Thyroid gland (tissue), 4 donors: ENCODE measurements at places on chromosomes 16 and 17. TPM values are rescaled to one million over a fixed set of nuclear protein-coding genes. Genes with fewer than 3 reads are reported as not detected.

The CCL1 gene
- total RNA-seq = not detected

The AGRP gene
- not detected for total RNA-seq

- H3K4me1 ChIP-seq = no peaks in the 10 kb centered on the region
- H3K27ac ChIP-seq = no peak overlapping the region
- no peaks in the 10 kb centered on the region for H3K27me3 ChIP-seq
- no peak for DNase-seq
- no peaks in the 10 kb centered on the region for H3K36me3 ChIP-seq
- no peak overlapping the region for H3K4me3 ChIP-seq
Measured at GRCh38 chr16:87046235-87046634, 271.0 kb downstream of the C16orf95 start.

The SSTR5 gene
- total RNA-seq = not detected

The BICDL2 gene
- 7.3 TPM for total RNA-seq

The FGF11 gene
- total RNA-seq = 12.1 TPM

DNA sequence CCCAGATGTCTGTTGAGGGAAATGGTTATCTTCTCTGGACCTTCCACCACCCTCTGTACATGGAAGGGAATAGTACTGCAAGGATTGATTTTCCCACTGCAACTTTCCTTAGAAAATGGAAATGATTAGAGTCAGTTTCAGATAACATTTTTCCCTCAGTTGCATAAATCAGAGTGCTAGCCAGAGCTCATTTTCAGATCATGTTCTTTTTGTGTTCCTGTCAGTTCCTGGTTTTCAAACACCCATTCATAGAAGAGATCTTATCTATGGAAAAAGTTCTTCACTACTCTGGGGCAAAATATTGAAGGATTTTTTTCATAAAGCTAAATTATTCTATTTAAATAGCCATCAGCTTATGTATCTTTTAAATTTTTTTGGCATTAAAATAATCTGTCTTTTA, 11.7 kb upstream of the COX10 start:
- H3K27ac ChIP-seq = no peak overlapping the region
- no peaks in the 10 kb centered on the region for H3K4me1 ChIP-seq
- H3K27me3 ChIP-seq = no peaks in the 10 kb centered on the region
- no peaks in the 10 kb centered on the region for H3K36me3 ChIP-seq
- DNase-seq = no peak

GRCh38 chr16:55061126-55061525, 130.5 kb downstream of the IRX5 start:
- H3K27ac ChIP-seq = no peak overlapping the region
- H3K4me1 ChIP-seq = no peaks in the 10 kb centered on the region
- no peak overlapping the region for H3K4me3 ChIP-seq
- DNase-seq = no peak
- H3K27me3 ChIP-seq = peaks cover 4% of the 10 kb centered on the region

- no peak overlapping the region for H3K27ac ChIP-seq
- DNase-seq = no peak
- H3K36me3 ChIP-seq = no peaks in the 10 kb centered on the region
- no peaks in the 10 kb centered on the region for H3K27me3 ChIP-seq
- H3K4me3 ChIP-seq = no peak overlapping the region
Measured at GRCh38 chr17:76940738-76941350, 72.6 kb downstream of the MGAT5B start.

DNA sequence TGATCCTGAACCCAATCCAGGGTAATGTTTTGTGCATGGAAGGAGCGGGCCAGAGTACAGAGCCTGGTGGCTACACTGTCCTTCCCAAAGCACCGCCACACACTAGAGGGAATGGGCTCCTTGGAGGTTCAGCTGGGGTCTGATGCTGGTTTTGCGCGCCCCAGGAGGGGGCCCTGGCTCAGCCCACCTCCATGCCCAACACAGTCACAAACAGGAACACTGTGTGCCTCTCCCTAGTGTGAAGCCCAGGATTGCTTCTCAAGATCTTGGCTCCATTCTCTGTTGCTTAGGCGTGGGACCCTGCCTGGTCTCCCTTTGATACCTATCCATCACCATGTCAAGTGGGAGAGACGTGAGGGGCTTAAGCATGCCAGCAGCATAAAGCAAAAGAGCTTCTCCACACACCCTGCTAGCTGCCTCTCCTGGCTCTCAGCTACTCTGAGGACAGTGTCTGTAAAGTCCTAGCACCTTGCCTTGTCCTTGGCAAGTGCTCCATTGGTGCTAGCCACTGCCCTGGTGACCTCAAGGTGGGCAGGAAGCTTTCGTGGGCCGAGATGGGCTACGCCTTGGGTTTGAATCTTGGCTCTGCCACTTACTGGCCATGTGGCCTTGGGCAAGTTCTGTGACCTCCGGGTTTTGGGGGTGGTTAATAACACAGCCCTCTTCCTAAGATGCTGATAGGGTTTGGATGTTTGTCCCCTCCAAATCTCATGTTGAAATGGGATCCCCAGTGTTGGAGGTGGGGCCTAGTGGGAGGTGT, 122.2 kb downstream of the C16orf78 start:
- no peaks in the 10 kb centered on the region for H3K36me3 ChIP-seq
- no peak for DNase-seq
- no peaks in the 10 kb centered on the region for H3K27me3 ChIP-seq
- H3K4me1 ChIP-seq = peaks cover 11% of the 10 kb centered on the region
- no peak overlapping the region for H3K27ac ChIP-seq

- no peaks in the 10 kb centered on the region for H3K36me3 ChIP-seq
- H3K27me3 ChIP-seq = no peaks in the 10 kb centered on the region
- DNase-seq = peak; percentile 25
- no peak overlapping the region for H3K4me3 ChIP-seq
- no peak overlapping the region for H3K27ac ChIP-seq
Measured at GRCh38 chr17:80826955-80827645, 164.5 kb upstream of the CHMP6 start.

The FAHD1 gene
- total RNA-seq = 52.5 TPM

DNA sequence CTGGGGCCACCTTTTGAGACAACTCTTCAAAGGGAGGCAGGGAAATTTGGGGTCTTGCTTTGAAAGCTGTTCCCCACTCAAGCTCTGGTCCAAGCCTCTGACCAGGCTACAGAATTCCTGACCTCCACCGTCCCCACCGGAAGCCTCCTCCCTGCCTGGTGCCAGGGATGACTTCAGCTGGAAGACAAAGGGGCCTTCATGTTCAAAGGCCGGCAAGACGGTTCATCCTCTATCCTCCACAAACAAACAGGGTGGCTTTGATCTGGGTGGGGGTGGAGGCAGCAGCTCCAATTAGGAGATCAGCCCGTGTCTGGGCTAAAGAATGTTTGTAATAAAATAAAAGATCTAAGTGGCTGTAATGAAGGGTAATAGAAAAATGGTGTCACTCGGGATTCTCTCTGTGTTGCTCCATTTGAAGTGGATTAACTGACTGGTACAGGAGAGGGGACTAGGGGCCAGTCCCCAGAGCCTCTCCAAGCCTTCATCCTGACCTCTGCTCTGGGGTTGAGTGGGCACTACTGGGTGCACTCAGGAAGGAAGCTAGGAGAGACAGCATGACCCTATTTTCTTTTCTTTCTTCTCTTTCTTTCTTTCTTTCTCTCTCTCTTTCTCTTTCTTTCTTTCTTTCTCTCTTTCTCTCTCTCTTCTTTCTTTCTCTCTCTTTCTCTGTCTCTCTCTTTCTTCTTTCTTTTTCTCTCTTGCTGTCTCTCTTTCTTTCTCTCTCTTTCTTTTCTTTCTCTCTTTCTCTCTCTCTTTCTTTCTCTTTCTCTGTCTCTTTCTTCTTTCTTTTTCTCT, 27.5 kb upstream of the NKD1 start:
- no peaks in the 10 kb centered on the region for H3K36me3 ChIP-seq
- H3K4me3 ChIP-seq = no peak overlapping the region
- no peaks in the 10 kb centered on the region for H3K27me3 ChIP-seq
- H3K27ac ChIP-seq = no peak overlapping the region

- no peaks in the 10 kb centered on the region for H3K4me1 ChIP-seq
- no peak for DNase-seq
Measured at GRCh38 chr17:74467221-74467951, 952 bp downstream of the CD300A start.

DNA sequence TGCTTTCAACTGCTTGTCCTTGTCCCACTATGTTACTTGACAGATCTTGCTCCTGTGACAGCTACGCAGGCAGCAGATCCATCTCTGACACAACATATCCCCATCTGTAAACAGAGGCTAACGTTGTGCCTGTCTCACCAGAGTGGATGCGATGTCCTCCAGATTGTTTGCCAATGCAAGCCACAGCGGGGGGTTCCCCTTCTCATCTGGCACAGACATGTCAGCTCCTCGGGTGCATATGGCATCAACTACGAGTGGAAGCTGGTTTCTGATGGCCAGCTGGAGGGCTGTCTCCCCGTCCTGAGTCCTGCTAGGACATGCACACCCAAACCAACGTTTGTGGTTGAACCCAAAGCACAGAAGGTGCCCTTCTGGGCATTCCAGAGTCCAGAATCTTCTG, 39.0 kb downstream of the CYB5D2 start:
- H3K27me3 ChIP-seq = no peaks in the 10 kb centered on the region
- H3K36me3 ChIP-seq = peaks cover 53% of the 10 kb centered on the region
- H3K4me1 ChIP-seq = no peaks in the 10 kb centered on the region
- H3K4me3 ChIP-seq = no peak overlapping the region

- DNase-seq = no peak
- H3K4me3 ChIP-seq = no peak overlapping the region
- H3K4me1 ChIP-seq = no peaks in the 10 kb centered on the region
- H3K27me3 ChIP-seq = no peaks in the 10 kb centered on the region
Measured at GRCh38 chr16:22291860-22292318, 5.3 kb upstream of the POLR3E start.

DNA sequence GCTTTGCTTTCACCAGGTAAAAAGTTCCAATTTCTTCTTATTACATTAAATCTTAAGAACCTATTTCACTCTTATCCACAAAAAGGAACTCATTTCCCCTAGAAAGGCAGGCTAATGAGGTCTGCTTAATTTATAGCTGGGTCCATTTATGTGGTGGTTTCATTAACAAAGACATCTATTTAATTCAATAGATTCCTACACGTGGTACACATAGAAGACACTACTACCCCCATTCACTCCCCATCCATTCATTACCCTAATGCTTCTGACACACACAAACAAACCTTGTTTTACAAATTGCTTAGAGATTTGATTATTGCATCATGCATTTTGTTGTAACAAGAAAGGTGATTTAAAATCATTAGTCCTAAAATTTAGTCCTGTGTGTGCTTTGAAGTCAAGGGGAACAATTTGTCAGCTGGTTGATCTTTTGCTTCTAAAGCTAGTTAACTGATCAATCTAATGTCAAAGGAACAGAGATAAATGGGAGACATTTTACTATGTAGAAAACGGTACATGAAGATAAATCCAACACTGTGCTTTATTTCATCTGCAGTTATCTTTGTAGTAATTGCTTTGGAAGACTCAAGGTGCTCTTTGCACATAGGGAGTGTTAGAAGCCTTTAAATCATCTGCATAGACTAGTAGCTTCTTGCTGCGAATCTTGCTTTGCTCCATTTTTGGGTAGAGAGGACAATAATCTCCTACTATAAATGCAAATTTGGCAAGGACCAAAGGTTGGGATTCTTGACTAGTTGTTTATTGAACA, 379.2 kb downstream of the CDH11 start:
- no peak overlapping the region for H3K4me3 ChIP-seq
- H3K27ac ChIP-seq = no peak overlapping the region
- no peaks in the 10 kb centered on the region for H3K4me1 ChIP-seq
- no peaks in the 10 kb centered on the region for H3K27me3 ChIP-seq

GRCh38 chr17:71269201-71269600, 851.6 kb upstream of the SOX9 start:
- no peaks in the 10 kb centered on the region for H3K36me3 ChIP-seq
- H3K4me3 ChIP-seq = no peak overlapping the region
- H3K27me3 ChIP-seq = no peaks in the 10 kb centered on the region
- DNase-seq = no peak

The RANBP10 gene
- total RNA-seq = 13.0 TPM

The GP1BA gene
- not detected for total RNA-seq

GRCh38 chr17:76841776-76842405, 26.3 kb upstream of the MGAT5B start:
- no peak overlapping the region for H3K27ac ChIP-seq
- no peak for DNase-seq
- no peaks in the 10 kb centered on the region for H3K4me1 ChIP-seq
- peaks cover 7% of the 10 kb centered on the region for H3K27me3 ChIP-seq

DNA sequence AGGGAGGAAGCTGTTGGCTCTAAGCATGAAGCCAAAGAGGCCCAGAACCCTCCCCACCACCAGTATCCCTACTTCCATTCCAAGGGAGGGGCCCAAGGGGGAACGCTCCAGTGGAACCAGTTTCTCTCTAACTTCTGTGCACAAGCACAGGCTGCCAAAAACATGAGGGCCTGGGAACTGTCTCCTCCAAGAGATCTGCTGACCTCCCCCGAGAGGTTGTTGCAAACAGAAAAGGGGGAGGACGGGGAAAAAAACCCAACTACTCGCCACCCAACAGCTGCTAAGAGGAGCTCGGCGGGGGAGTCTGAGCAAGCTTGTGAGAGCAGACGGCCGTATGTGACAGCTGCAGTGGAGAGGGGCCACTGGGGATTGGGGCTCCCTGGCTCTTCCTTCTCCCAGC, 15.7 kb upstream of the SLC35B1 start:
- peak overlapping the region; percentile 89 for H3K27ac ChIP-seq
- no peaks in the 10 kb centered on the region for H3K27me3 ChIP-seq
- H3K4me3 ChIP-seq = no peak overlapping the region

GRCh38 chr16:88596483-88596882, 26.3 kb downstream of the ZC3H18 start:
- DNase-seq = no peak
- H3K4me1 ChIP-seq = no peaks in the 10 kb centered on the region
- H3K27me3 ChIP-seq = no peaks in the 10 kb centered on the region
- H3K36me3 ChIP-seq = peaks cover 22% of the 10 kb centered on the region
- H3K27ac ChIP-seq = no peak overlapping the region
- no peak overlapping the region for H3K4me3 ChIP-seq

DNA sequence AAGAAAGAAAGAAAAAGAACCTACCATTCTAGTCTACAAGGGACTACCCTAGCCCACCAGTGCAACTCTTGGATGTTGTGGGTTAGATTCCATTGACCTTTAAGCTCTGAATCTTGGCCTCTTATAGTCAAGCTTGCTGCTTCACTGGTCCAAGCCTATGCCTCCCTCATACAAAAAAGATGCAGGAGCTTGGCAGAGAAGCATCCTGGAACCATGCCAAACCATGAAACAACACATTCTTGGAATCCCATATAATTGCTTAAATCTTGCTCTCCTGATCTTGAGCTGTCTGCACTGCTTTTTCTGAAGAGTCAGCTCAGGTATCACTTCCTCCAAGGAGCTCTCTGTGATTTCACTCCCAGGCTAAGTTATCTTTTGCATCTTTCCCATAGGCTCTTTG, 117.9 kb upstream of the GPR139 start:
- H3K27ac ChIP-seq = no peak overlapping the region
- H3K36me3 ChIP-seq = no peaks in the 10 kb centered on the region
- no peak for DNase-seq
- H3K4me3 ChIP-seq = no peak overlapping the region
